Iris pigment epithelial cell (primary cell): ENCODE measurements at places on chromosomes 2 and 18.

DNA sequence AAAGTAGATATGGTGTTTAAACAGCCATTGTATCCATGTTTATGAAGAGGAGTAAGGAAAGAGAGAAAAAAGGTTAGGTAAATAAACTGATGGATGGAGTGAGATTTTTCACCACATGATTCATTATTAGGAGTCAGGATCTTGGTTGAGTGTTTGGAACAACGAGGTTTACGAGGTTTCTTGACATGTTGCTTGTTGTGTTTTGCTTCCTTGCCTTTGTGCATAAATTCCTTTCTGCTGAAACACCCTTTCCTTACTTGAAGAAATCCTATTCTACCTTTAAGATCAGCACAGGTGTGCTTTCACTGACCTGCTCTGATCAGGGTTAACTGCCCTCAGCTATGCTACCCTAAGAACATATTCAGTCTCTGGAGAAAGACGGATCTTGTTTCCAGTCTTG is 66.6 kb downstream of the EFEMP1 start:
- peak; percentile 76 for DNase-seq

- DNase-seq: peak; percentile 51
Observed at GRCh38 chr2:218798767-218799504, 17.0 kb downstream of the CYP27A1 start.

GRCh38 chr2:8368463-8368862 is 313.4 kb upstream of the ID2 start:
- no peak for DNase-seq

DNA sequence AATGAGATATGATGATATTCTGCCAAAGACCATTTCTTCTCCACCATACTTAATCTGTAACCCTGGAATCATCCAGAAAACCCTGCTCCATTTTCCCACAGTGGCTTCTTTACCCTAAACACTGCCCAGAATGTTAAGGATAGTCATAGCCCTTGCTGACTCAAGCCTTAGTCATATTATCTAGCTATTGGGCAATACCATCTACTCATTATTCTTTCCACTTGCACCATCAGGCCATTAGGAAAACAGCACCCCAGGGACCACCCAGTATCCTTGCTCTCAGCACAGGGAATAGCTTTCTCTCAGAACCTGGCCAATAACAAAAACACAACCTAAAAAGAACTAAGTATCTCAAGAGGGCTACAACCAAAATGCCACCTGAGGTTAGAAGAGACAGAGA is 445.7 kb upstream of the SLC14A2 start:
- DNase-seq: peak; percentile 82

DNA sequence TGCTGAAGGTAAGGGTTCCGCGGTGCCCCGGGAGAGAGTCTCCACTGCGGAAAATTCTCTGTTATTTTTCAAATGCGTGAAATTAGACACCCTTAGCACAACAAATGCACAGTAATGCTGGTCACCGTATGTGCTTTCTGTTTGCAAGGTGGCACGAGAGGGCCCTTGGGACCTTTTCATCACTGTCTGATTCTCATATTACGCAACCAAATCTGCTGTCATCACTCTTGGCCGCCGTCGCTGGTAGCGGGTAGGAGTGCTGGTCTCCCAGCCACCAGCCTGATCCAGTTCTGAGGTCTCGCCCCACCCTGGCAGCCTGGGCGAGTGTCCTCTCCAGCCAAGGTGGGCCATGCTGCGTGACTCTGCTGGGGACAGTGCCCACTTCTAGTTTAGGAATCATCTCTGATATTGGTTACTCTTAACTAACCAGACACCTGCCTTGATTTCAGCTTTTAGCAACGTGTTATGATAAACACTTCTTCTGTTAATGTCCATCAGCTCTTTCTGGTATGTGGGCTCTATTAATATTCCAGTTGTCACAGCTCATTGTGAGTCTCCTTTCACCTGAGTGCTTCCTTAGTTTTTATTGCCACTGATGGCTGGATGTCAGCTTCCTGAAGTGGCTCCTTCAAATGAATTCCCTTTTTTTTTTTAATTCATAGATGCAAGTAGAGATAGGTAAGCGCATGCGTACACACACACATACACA is 199.4 kb downstream of the GBX2 start:
- DNase-seq: no peak

GRCh38 chr2:73902284-73902683 is 9.5 kb downstream of the ACTG2 start:
- DNase-seq: no peak

- DNase-seq: peak; percentile 85
Observed at GRCh38 chr18:57846258-57846657, 43.1 kb upstream of the ATP8B1 start.

DNA sequence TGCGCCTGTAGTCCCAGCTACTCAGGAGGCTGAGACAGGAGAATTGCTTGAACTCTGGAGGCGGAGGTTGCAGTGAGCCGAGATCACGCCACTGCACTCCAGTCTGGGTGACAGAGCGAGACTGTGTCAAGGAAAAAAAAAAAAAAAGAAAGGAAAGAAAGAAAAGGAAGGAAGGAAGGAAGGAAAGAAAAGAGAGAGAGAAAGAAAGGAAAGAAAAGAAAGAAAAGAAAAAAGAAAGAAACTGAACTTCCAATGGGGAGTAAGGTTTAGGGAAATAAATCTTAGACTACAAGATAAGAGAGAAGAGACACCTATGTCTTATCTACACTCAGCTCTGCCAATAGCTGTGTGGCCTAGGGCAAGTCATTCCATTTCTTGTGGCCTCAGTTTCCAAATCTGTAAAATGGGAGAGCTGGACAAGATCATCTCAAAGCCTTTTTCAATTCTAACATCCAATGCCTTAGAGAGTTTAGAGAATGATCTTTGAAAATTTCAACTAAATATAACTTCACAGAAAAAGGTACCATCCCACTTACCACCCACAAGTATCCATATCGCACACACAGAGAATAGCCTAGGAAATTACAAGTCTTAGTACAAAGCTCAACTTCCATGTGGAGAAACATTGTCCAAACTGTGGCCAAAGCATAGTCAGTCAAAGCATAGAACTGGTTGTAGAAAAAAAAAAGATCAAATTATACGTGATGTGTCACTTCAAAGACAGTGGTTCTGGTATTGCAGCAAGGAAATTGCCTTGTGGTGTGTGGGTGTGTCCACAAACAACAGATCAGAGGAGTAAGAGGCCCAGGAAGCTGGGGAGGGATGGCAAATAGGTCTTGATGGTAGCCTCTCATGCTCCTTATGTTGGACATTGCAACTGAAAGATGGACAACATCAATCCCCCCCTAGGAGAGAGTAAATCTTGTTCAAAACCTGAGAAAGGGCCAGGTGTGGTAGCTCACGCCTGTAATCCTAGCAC is 42.4 kb downstream of the SLC14A2 start:
- DNase-seq: peak; percentile 29

- no peak for DNase-seq
Observed at GRCh38 chr2:119483896-119484718, 40.2 kb downstream of the SCTR start.

DNA sequence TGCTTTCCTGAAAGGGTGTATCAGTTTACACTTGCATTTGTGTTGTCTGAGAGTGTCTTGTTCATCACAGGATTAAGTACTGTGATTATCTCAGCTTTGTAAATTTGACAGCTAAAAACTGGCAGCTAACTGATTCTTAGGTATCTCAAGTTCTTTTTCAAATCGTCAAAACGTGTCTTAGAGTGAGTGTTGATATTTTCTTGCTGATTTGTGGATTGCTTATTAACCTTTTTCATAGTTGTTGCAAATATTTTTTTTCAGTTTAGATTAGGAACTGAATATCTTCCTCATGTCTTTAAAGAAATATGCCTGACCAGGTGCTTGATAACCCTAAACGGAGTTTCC is 41.9 kb downstream of the LRRFIP1 start:
- no peak for DNase-seq

DNA sequence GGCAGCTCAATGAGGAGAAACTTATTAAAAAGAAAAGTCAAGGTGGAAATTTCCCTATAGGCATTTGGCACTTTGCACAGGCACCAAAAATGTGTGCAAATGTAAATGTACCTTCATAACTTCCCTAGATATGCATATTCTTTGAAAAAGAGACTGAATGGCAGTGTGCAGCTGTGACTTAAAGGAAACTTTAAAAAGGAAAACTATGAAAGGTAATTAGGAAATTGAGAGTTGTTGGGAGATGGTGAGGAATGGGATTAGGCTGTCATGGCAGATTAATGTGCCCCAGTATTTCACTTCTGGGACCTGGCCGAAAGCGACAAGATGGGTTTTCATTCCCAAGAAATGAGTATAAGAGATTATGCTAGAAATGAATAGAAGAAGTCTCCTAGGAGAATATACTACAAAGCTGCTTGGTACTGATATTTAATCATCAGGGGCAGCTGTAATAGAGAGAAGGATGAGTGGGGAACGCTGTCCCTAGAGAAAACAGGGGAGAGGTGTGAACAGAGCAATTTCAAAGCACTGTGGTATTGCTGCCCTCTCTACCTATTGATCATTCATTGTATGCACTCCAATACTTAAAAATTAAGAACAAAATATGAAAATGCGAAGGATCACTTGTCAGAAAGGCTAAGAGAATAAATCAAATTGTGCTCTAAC is 313.1 kb downstream of the AGPS start:
- no peak for DNase-seq

- no peak for DNase-seq
Observed at GRCh38 chr18:26074246-26074645, 16.2 kb downstream of the SS18 start.

- peak; percentile 42 for DNase-seq
Observed at GRCh38 chr2:215504547-215504946, 68.7 kb upstream of the FN1 start.

- no peak for DNase-seq
Observed at GRCh38 chr18:11747286-11747685, 58.2 kb downstream of the GNAL start.

- no peak for DNase-seq
Observed at GRCh38 chr2:10876394-10876793, 35.3 kb upstream of the KCNF1 start.

DNA sequence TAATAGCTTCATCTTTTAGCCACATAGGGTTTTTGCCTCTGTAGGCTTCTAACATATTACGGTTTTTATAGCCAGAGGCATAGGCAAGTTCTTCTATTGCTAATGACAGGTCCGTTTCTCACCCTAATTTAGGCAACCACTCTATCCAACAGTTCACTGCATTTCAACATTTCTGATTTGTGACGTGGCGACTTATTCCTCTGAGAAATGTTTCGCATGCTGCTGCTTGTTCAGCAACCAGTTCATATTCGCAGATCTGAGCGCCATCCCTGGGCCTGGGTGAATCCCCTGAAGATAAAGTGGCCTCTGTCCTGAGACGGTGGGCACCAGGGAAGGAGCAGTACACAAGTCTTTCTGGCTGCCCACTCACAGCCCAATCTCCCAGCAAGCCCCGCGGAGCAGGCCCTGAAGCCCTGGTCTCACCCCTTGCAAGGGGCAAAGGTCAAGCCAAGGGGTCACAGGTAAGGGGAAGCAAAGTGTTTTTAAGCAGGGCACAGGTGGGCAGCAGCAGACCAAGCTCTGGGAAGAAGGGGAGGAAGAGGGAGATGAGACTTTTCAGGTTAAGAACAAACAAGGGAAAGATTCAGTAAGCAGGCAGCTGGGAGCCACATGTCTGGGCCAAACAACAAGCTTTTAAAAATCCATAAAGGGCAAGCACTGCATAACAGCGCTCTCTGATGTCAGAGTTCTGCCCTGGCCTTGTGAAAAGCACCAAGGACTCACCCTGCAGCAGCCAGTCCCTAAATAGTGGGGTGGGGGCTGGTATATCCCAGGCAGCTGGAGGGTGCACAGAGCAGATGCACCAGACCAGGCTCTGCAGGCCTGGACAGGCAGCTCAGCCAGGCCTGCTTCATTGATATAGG is 10.8 kb upstream of the COX7A2L start:
- DNase-seq: no peak

GRCh38 chr2:42928692-42929545 is 136.5 kb upstream of the HAAO start:
- DNase-seq: peak; percentile 68

- peak; percentile 59 for DNase-seq
Observed at GRCh38 chr2:207937823-207938222, 87.5 kb downstream of the PLEKHM3 start.

GRCh38 chr2:164954186-164954585 is 1.1 kb downstream of the SLC38A11 start:
- DNase-seq: no peak

- peak; percentile 40 for DNase-seq
Observed at GRCh38 chr18:32879497-32879896, 106.7 kb upstream of the KLHL14 start.

GRCh38 chr2:208674919-208675318 is 268.3 kb downstream of the PTH2R start:
- no peak for DNase-seq

DNA sequence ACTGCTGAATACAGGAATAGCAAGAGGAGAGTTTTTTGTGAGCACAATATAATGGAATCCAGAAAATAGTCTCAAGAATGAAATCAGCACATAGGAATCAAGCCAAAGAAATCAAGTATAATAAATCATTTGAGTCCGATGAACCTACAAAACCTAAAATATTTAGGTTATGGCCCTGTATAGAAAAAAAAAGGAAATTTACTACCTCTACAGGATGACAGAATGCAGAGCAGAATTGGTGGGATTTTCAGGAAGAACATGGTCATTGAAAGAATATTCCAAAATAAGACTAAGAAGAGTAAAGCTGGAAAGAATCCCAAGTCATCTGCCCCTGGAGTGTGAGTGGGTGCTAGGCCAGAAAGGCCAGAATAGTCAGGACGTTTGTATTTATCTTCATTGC is 1041.2 kb upstream of the CDH2 start:
- DNase-seq: no peak

DNA sequence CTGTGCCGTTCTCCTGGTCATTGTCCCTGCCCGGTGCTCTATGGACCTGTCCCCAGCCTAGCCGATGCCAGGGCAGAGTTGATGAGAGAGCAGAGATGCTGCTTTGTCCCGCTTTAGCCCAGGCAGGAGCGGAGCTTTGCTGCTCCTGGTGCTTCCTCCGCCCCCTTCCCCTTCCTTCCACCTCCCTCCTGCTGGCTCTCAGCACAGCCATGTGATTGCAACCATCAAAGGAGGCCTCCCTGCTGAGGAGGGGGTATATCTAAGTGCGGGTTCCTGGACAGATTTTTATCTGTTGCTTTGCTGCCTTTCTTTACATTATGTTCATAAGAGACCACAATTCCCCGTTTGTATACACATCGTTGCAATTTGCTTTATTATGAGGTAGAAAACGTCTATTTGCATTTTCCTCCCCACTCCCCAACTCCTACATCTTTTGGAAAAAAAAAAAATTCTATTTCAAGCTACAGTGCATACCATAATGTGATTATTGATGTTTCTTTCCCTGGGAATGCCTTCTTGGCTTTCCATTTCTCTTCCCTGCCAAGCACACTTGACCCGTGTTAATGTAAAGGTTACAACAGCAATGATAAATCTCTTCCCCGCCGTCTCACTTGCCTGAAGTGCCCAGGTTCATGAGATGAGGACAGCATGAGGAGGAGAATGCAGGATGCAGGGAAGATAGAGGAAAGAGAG is 25.4 kb downstream of the ALPK2 start:
- DNase-seq: peak; percentile 43

GRCh38 chr2:107108556-107108955 is 222.6 kb upstream of the ST6GAL2 start:
- peak; percentile 89 for DNase-seq

- no peak for DNase-seq
Observed at GRCh38 chr2:232493701-232494474, 6.3 kb upstream of the ECEL1 start.
